ENCODE measurements at places on chromosomes 1 and 21.
A peak's percentile ranks its signal among the peaks of the same experiment; 100 is the strongest.

DNA sequence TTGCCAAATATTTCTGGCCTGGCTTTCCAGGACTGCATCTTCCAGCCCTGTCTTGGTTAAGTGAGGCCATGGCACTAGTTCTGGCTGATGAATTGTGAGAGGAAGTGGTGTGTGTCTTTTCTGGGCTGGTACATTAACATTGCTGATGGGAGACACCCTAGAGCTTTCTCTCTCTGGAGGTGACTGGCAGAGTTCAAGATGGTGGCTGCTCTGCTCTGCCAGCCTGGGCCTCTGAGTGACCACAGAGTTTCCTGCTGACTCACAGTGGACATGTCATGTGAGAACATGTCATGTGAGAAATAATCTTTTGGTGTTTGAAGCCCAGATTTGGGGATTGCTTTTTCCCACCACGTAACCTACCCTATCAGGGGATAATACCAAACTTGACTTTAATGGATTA lies 218.0 kb upstream of the KIAA0040 start:
- no peak for DNase-seq

- DNase-seq = no peak
Observed at GRCh38 chr1:159291424-159291823, 10.7 kb upstream of the FCER1A start.

DNA sequence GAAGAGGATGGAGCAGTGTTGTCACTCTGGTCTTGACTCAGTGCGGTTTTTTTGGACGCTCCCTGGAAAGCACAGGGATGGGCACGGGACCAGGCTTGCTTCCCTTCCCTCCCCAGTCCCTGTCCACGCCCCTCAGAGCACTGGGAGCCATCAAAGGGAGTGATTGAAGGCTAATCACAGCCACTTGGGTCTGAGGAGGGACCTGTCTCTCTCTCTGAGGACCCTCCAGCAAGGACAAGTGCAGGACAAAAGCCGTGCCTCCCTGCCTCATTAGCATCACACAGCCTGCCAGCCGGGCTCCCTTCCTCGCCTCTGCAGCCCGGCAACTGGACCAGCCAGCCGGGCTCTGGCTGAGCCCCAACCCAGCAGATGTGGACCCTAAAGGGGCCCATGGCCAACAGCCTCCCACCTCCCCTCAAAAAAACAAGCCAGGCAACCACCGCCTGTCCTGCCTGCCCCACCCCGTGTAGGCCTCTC lies 18.6 kb upstream of the PDZK1IP1 start:
- no peak for DNase-seq

GRCh38 chr1:225886159-225887029 lies 2.6 kb downstream of the LEFTY1 start:
- peak; percentile 24 for DNase-seq

GRCh38 chr1:24191860-24192259 lies 4.8 kb upstream of the IFNLR1 start:
- peak; percentile 66 for DNase-seq

- no peak for DNase-seq
Observed at GRCh38 chr21:45316871-45317397, 29.2 kb upstream of the POFUT2 start.

GRCh38 chr21:26881504-26882228 lies 36.5 kb upstream of the ADAMTS1 start:
- DNase-seq = peak; percentile 39

DNA sequence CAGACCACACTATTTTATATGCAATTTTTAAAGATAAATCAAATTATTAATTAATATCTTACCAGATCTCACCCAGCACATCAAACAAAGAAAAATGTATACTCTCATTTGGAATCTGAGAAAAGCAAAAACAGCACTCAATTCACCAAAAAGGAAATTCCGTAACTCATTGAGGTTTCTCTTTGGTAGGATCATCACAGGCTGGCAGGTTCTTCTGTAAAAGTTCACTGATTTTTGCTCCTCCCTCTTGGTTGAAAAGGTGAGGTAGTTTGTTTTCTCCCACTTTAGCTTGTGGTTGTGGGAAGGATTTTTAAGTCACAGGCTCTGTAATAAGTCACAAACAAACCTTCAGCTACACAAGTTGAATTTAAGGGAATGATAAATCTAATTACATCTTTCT lies at the start of gene LIPI:
Gene LIPI (minus strand): TSS at position 218 of the 400 bp plus-strand sequence. CDS start 110 bp downstream, at position 108.
- DNase-seq = no peak

DNA sequence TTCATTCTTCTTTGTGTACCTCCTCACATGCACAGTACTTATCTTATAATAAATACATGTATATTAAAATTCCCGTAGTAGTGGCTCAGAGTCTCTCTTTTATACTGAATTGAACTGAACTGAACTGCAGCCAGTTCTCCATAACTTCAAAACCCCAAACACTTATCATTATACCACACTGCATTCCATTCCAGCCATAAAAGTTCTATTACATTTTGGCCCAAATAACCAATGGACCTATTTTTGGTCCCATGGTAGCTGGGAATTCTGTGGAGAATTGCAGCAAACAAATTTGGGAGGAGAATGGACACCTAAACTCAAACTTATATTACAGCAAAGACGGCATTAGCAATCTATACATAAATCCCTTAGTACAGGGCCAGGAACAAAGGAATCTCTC lies 86.6 kb upstream of the C1orf87 start:
- no peak for DNase-seq

DNA sequence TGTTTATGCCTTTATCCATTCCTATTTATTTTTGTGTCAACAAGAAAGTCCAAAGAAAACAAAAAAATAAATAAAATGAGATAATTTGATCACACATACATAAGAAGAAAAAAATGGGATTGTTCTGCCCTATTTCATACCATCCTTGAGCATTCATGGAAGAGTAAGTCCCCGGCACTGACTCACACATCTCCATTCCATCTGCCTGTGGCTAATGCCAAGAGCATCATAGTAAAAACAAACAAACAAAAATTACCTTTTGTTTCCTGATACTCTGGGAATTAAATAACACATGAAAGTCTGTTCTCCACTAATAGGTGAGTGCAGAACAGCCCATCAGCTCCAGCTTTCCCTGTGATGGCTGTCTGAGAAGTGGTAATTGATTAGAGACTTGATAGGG lies 48.1 kb upstream of the BACE2 start:
- DNase-seq = no peak

- no peak for DNase-seq
Observed at GRCh38 chr1:184379111-184379752, 7.6 kb upstream of the C1orf21 start.

GRCh38 chr21:32733990-32734613 lies 6.3 kb upstream of the SYNJ1 start:
- no peak for DNase-seq

DNA sequence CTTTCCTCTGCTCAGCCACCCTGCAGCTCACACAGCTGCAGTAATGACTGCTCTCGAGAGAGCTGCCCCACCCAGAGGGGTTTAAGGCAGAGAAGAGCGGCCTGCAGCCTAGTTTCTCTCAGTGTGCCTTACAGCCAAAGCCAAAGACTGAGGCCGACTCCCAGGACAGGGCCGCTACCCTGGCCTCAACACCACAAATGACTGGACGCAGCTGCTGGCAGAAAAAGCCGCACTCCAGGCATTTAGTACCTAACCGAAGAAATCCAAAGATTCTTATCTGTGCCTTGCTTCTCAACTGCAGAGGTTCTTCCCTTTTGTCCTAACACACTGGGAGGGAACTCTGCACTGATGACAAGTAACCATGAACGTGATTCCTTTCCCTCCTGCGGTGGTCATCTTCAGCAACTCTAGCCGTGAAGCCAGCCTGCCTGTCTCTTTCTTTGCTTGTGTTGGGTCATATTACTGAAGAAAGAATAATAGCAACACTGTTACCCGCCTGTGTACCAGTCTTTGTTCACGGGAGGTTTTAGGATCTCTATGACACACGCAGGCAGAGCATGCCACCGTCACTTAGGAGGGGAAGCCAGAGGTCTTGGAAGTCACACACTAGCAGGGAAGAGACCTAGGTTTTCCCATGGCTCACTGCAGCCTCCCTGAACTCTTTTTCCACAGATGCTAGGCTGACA lies 202.7 kb downstream of the RHOU start:
- DNase-seq = no peak

GRCh38 chr1:214506972-214507431 lies 44.4 kb downstream of the PTPN14 start:
- no peak for DNase-seq

- DNase-seq = no peak
Observed at GRCh38 chr21:29233256-29233546, 65.5 kb upstream of the BACH1 start.

DNA sequence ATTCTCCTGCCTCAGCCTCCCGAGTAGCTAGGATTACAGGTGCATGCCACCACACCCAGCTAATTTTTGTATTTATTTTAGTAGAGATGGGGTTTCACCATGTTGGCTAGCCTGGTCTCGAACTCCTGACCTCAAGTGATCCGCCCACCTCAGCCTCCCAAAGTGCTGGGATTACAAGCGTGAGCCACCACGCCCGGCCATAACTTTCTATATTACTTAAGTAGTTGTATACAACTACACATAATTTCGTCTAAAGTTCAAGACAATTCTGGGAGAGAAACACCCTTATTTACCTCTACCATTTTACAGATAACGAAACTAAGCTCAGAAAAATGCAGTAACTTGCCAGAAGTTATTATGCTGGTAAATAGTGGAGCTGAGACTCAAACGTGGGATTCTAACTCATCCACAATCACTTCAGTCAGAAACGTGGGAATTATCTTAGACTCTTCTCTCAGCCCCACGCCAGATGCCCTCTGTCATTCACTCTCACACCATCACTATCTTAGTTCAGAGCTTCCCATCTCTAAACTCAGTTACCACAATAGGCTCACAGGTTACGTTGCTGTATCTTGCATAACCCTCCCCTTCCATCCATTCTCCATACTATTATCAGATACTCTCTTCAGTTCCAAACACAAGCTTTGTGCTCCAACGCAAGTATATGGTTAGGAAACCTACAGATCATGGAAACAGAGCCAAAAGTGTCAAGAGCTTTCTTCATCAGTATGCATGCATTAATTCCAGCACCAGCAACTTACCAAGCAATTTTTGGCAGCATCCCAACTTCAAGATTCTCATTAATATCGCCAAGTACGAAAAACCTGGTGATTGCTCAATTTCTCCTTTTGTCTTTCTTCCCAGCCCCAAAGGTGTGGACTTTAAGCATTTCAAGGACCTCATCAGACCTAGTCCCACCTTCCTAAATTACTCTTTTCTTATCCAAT lies 69.3 kb downstream of the RERE start:
- DNase-seq = peak; percentile 41

DNA sequence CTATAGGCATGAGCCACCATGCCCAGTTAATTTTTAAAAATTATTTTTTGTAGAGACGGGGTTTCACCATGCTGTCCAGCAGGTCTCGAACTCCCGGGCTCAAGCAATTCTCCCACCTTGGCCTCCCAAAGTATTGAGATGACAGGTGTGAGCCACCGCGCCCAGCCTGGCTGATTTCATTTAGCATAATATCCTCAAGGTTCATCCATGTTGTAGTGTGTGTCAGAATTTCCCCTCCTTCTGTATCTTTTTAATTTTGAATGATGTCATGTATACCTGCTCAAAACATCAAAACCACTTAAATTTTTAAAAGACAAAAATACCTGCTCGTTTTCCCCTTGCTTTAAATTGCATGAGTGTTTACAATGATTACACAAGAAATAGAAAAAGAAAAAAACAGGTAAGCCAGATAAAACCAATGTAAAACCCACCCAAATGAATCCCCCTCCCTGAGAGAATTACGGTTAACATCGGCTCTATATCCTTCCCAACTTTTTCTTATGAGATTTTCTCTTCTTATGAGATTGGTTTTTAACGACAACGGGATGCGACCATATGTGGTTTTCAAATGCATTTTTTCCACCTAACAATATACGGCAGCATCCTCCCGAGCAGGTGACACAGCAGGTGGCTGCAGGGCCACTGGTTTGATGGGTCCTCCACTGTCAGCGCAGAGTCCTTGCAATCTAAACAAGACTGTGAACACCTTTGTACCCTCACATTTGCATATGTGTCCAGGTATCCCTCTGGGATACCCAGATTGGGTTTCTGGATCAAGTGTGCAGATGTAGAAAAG lies 22.1 kb downstream of the IFFO2 start:
- DNase-seq = no peak

DNA sequence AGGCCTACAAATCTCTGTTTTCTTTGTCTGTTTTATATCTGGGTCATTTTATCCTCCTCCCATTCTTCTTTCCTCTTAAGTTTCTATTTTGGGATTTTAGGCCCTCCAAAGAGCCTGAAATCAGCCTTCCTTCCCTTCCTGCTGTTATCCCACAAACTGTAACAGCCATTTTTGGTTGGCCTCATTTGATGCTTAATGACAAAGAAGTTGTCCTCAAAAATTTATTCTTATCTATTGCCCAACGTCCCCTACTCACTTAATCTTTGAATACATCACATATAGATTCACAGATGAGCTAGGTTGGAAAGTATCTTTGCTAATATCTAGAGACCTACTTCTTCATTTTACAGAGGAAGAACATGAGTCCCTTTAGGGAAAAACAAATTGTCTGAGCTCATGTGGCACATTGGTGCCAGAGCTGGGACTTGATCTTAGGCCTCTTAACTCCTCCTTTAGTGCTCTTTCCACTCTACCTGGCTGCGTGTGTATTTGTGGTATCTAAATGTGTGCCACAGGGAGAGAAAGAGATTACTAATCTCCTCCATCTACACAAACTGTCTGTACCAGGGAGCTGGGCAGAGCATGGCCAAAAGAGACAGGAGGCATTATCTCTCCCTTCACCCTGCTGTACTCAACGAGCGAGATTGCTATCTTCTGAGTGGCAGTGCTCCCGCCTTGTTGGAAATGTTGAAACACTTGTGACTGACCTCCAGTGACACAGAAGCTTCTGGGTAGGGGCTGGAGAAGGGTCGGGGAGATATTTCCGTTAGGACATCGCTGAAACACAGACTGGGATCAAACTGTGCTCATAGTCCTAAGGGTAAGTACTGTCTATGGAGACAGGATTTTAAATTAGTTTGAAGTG lies 30.1 kb downstream of the RHEX start:
- no peak for DNase-seq

GRCh38 chr1:223337174-223337869 lies 26.7 kb downstream of the SUSD4 start:
- DNase-seq = no peak

- no peak for DNase-seq
Observed at GRCh38 chr1:29370067-29370466, 133.7 kb downstream of the PTPRU start.

DNA sequence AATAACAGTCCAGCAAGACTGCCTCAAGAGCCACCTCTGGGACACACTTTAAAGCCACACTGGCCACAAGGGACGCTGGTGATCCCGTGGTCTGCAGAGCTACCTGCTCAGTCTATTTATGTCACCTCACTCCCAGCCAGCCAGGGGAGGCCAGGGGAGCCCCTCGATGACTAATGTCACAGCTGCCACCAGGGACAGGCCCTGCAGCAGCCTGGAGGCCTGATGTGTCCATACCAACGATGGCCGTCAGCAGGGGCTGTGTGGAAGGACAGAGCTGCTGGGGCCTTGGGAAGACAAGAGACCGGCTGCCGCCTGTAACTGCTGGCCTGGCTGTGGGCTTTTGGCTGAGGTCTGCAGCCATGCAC lies 71.0 kb downstream of the SIK1 start:
- DNase-seq = no peak

DNA sequence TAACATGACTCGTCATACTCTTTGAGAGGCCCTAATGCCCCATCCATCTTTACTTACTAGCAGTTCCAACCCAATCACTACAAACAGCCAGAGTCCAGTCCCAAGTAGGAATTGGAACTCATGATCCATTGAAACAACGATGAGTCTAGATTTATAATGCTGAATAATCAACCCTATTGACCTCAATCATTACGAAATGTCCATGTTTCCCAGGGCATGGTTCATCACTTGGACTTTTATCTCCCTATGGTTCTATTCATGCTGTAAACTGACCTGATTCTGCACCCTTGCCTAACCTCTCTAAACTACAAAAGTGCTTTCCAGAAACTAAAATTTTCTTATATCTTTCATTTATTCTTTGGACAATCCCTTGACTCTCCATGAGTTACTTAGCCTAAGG lies 840.0 kb upstream of the B3GALT2 start:
- no peak for DNase-seq

Measured in IMR-90 (cell line).